ENCODE measurements at places on chromosomes 2 and 18.

GRCh38 chr2:178047391-178047790 is 25.2 kb downstream of the PDE11A start:
- H3K4me3 ChIP-seq = no peak overlapping the region
- H3K4me1 ChIP-seq = no peaks in the 10 kb centered on the region

- H3K27ac ChIP-seq = no peak overlapping the region
- H3K36me3 ChIP-seq = no peaks in the 10 kb centered on the region
- no peak for DNase-seq
- peaks cover 6% of the 10 kb centered on the region for H3K4me1 ChIP-seq
These were observed 340.7 kb downstream of the TGIF1 start for GRCh38 chr18:3790703-3791102.

DNA sequence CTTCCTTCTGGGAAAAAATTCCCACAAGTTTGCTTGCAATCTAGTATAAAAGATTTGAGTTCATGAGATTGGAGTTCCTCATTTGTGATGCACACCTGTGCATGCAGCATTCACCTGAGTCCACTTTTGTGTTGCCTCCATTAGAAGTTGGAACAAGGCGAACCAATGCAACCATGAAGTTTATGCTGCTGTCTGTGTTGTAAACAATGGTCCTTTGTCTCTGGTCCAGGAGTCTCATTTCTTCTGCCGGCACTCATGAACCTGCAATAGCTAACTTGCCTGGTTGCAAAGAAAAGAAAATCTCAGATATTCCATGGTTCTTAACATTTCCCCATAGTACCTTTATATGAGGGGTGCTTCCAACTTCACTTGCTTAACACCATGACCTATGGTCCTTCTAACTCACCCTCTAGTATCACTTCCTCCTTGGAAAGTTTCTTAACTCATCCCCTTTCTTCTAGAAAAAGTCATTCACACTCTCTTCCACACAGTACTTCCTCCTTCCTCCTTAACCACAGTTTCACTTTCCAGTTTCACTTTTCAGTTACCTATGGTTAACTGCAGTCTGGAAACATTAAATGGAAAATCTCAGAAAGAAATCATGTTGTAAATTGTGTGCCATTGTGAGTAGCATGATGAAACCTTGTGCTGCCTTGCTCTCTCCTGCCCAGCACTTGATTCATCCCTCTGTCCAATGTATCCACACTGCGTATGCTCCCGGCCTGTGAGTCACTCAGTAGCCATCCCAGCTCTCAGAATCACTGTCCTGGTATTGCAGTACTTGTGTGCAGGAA is 128.8 kb upstream of the TRIB2 start:
- H3K4me3 ChIP-seq = no peak overlapping the region
- H3K27me3 ChIP-seq = no peaks in the 10 kb centered on the region
- no peak overlapping the region for H3K27ac ChIP-seq

- no peaks in the 10 kb centered on the region for H3K27me3 ChIP-seq
- H3K27ac ChIP-seq = no peak overlapping the region
- DNase-seq = no peak
- peaks cover 3% of the 10 kb centered on the region for H3K4me1 ChIP-seq
- no peak overlapping the region for H3K4me3 ChIP-seq
These were observed 797.5 kb upstream of the RAB6C start for GRCh38 chr2:129181963-129182362.

- H3K36me3 ChIP-seq = peaks cover 100% of the 10 kb centered on the region
- peak overlapping the region; percentile 34 for H3K27ac ChIP-seq
These were observed 15.3 kb downstream of the CNOT11 start for GRCh38 chr2:101267671-101268656.

GRCh38 chr2:21183306-21183705 is 59.5 kb downstream of the TDRD15 start:
- H3K4me1 ChIP-seq = no peaks in the 10 kb centered on the region
- no peaks in the 10 kb centered on the region for H3K36me3 ChIP-seq
- no peak overlapping the region for H3K4me3 ChIP-seq
- no peak overlapping the region for H3K27ac ChIP-seq
- DNase-seq = no peak
- no peaks in the 10 kb centered on the region for H3K27me3 ChIP-seq

DNA sequence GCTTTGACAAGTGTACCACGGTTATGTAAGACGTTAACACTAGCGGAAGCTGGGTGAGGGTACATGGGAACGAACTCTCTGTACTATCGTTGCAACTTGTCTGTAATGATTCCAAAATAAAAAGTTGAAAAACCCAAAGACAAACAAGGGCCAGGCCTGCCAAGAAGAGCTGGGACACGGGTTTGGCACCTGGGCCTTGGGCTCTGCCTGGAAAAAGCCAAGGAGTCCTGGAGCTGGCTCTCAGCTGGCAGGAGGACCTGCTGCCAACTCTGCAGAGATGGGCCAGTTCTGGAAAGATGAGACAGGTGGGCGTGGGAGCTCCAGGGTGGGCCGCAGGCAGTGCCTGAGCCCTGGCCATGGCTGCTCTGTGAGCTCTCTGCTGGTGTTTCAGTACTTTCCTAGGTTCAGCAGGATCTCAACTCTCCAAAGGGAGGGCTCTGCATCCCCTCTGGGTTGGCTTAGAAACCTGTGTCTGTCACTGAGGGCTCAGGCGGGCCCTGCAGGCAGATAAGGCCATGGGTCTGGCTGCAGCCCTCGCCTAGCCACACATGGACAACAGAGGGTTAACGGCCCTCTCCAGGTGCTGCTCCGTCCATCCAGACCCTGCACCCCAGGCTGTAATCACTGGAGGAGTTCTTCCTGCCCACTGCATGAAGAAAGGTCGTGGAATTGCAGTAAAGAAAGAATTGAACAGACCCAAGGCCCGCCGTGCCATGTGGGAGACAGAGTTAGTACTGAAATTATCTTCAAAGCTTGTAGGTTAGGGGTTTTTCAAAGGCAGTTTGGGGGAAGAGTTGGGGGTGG is 89.9 kb downstream of the RHOB start:
- no peak overlapping the region for H3K27ac ChIP-seq
- no peaks in the 10 kb centered on the region for H3K27me3 ChIP-seq
- H3K36me3 ChIP-seq = no peaks in the 10 kb centered on the region
- no peaks in the 10 kb centered on the region for H3K4me1 ChIP-seq

DNA sequence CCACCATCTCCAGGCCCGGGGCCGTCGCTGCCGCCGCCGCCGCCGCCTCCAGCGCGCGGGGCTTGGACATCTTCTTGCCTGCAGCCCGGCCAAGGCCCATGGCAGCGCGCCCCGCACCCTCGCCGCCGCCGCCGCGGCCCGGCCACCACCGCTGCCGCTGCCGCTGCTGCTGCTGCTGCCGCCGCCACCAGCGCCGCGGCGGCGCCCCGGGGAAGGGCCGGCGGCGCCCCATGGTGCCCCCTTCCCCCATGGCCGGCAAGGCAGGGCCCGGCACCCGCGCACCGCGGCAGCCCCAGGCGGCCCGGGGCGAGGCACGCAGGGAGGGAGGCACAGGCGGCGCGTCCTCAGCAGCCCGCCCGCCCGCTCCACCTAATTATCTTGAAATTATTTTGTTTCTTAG is 3057.4 kb downstream of the RPIA start:
- H3K27ac ChIP-seq = no peak overlapping the region
- H3K36me3 ChIP-seq = no peaks in the 10 kb centered on the region
- no peaks in the 10 kb centered on the region for H3K4me1 ChIP-seq
- no peak overlapping the region for H3K4me3 ChIP-seq
- peaks cover 13% of the 10 kb centered on the region for H3K27me3 ChIP-seq
- DNase-seq = no peak

DNA sequence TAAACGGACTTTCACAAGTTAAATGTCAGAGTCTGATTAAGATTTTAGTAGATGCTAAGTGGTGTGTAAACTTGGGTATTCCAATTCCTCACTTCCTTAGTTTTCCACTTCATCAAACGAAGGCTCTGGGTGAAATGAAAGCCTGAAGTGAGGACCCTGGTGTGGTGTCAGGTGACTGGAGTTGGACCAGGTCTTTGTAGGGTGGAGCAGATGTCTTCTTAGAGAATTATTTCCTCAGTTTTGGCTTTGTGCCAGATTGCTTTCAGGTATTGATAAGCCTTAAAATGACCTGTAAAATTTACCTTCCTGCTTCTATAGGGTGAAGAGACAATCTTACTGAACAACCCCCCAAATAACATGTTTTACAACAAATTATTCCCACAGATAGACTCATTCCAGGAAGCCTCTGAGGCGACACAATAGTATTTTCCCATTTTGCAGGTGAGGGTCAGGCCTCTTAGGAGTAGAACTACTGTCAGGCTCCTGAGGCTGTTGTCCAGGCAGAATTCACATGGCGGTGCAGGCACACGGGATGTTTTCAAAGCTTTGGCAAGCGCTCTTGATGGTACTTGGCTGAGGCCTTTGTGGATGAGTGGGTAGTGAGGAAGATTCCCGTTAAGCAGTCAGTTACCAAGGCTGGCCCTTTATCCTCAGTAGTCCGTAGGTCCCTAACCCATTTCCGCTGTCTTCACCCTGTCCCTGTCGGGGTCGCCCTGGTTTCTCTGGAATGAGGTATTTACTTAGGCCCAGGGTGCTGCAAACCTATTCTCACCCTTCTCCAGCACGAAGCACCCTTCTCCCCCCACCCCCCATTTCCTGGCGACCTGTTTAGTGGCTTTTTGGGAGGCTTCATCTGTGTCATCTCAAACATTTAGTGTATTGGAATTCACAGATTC is 6.6 kb downstream of the RPS7 start:
- peaks cover 39% of the 10 kb centered on the region for H3K4me1 ChIP-seq
- H3K4me3 ChIP-seq = no peak overlapping the region
- H3K27ac ChIP-seq = no peak overlapping the region
- no peak for DNase-seq

DNA sequence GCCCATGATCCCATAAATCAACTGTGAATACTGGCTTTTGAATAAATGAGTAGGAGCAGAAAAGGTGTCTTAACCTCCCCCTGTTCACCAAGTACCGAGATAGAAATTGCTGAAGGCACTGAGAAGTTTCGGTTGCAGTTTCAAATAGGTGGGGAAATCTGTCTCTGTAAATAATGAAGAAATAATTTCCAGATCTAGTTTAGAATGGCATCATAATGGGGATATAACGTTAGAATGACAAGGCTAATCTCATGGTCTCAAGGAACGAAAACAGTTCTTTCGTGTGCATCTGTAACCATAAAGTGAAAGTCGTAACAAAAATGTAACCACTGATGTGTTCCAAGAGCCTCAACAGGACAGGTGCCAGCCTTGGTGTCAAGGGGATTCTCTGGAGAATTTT is 49.9 kb upstream of the TMEM18 start:
- peaks cover 3% of the 10 kb centered on the region for H3K27me3 ChIP-seq
- no peak for DNase-seq
- no peaks in the 10 kb centered on the region for H3K4me1 ChIP-seq
- H3K36me3 ChIP-seq = no peaks in the 10 kb centered on the region
- H3K27ac ChIP-seq = no peak overlapping the region

- no peak overlapping the region for H3K27ac ChIP-seq
- H3K27me3 ChIP-seq = no peaks in the 10 kb centered on the region
- H3K36me3 ChIP-seq = no peaks in the 10 kb centered on the region
- no peak for DNase-seq
- H3K4me1 ChIP-seq = peaks cover 51% of the 10 kb centered on the region
These were observed 3.9 kb downstream of the MAPRE3 start for GRCh38 chr2:26974352-26974751.

DNA sequence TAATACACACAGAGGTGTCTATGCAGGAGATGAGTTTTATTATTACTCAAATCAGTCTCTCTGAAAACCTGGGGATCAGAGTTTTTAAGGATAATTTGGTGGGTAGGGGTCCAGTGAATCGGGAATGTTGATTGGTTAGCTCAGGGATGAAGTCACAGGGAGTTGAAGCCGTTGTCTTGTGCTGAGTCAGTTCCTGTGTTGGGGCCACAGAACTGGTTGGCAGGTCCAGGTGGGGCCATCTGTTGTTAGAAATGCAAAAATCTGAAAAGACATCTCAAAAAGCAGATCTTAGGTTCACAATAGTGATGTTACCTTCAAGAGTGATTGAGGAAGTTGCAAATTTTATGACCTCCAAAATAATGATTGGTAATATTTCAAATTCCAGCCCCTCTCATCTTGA is 86.9 kb downstream of the VSNL1 start:
- no peaks in the 10 kb centered on the region for H3K36me3 ChIP-seq
- no peak overlapping the region for H3K27ac ChIP-seq
- H3K4me1 ChIP-seq = no peaks in the 10 kb centered on the region
- no peaks in the 10 kb centered on the region for H3K27me3 ChIP-seq
- H3K4me3 ChIP-seq = no peak overlapping the region

DNA sequence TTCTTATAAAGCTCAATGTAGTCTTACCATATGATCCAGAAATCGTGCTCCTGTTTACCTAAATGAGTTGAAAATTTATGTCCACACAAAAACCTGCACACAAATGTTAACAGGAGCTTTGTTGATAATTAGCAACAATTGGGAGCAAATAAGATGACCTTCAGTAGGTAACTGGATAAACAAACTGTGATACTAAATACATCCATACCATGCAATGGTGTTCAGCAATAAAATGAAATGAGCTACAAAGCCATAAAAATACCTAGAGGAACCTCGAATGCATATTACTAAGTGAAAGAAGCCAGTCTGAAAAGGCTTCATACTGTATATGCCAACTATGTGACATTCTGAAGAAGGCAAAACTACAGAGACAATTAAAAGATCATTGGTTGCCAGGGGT is 185.6 kb upstream of the HNRNPA3 start:
- no peaks in the 10 kb centered on the region for H3K4me1 ChIP-seq
- no peak for DNase-seq

GRCh38 chr2:67952066-67952465 is 110.7 kb downstream of the C1D start:
- H3K4me1 ChIP-seq = no peaks in the 10 kb centered on the region
- H3K36me3 ChIP-seq = no peaks in the 10 kb centered on the region
- H3K27ac ChIP-seq = no peak overlapping the region

DNA sequence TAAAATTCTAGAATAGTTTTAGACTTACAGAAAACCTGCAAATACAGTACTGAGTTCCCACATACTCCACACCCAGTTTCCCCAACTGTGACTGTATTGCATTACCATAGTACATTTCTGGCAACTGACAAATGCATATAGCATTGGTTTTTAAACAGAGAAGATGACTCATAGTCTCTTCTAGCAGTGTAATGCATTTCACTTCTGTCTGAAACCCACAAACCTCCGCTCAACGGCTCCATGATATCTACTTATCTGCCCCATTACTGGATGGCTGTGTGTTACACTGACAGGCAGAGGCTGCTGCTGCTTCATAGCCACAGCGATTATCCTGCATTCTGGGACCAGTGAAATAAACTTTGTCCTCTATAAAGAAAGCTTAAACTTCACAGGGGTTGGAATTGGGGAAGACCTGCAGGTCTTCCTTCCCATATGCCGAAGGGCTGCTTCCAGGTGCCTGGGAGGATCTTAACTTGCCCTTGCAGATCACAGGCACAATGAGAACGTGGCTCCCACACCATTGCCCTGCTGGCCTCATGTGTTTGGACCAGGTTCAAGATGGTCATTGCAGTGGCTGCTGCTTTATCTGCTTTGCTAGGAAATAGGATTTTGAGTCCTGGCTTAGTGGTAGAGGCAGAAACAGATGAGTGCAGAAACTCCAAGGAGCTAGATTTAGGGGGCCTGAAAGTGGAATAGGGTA is 742.6 kb upstream of the HS6ST1 start:
- H3K4me3 ChIP-seq = no peak overlapping the region
- H3K27ac ChIP-seq = no peak overlapping the region
- H3K36me3 ChIP-seq = no peaks in the 10 kb centered on the region
- no peak for DNase-seq

- no peaks in the 10 kb centered on the region for H3K27me3 ChIP-seq
- peaks cover 45% of the 10 kb centered on the region for H3K4me1 ChIP-seq
- H3K36me3 ChIP-seq = peaks cover 23% of the 10 kb centered on the region
- DNase-seq = no peak
- no peak overlapping the region for H3K4me3 ChIP-seq
These were observed 709 bp upstream of the DQX1 start for GRCh38 chr2:74526649-74527230.
